ENCODE measurements at places on chromosomes 13 and 19.
A peak's percentile ranks its signal among the peaks of the same experiment; 100 is the strongest.

DNA sequence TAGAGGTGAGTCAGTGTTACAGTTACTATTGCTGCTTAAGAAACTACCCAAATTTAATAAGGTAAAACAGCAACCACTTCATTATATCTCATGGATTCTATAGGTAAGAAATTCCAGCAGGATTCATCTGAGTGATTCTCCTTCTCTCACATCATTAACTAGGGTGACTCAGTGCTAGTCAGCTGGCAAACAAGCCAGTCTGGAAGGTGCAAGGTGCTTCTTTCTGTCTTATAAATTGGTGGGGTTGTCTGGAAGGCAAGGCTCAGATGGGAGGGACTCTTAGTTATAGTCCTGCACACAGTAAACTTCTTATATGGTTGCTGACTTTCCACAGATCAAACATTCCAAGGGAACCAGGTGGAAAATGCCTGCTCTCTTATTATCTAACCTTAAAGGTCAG lies 484.5 kb downstream of the GPC5 start:
- DNase-seq = no peak

- DNase-seq = no peak
These were observed 19.2 kb upstream of the RCBTB1 start for GRCh38 chr13:49604570-49604969.

GRCh38 chr19:27779954-27780353 lies 1433.0 kb downstream of the UQCRFS1 start:
- DNase-seq = no peak

DNA sequence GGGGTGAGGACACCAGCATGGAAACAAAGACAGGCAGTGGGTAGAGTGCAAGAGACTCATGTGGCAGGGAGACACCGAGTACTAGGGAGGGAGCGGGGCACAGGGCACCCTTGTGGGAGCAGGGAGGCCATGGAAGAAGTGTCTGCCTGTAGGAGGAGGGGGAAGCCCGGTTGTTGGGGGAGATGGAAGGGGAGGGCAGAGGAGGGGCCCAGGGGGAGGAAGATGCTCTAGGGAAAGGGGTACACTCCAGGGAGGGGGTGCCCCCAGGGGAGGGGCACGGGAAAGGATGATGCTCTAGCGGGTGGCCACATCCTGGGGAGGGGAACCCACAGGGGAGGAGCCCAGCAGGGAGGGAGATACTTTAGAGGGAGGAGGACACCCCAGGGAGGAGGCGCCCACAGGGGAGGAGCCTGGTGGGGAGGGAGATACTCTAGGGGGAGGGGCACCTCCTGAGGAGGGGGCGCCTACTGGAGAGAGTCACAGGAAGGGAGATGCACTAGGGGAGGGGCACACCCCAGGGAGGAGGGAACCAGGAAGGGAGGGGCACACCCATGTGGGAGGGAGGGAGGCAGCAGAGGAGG lies 24.9 kb downstream of the CPAMD8 start:
- peak; percentile 32 for DNase-seq

- DNase-seq = no peak
These were observed 23.9 kb downstream of the ZDHHC20 start for GRCh38 chr13:21435231-21435630.

- DNase-seq = no peak
These were observed 22.3 kb upstream of the ZBTB7A start for GRCh38 chr19:4088975-4089374.

GRCh38 chr19:48635966-48636858 lies 967 bp downstream of the DBP start:
- no peak for DNase-seq

- DNase-seq = no peak
These were observed 260.0 kb downstream of the FGF14 start for GRCh38 chr13:102141625-102142472.

GRCh38 chr13:82751206-82751605 lies 1131.1 kb downstream of the SLITRK1 start:
- DNase-seq = no peak

DNA sequence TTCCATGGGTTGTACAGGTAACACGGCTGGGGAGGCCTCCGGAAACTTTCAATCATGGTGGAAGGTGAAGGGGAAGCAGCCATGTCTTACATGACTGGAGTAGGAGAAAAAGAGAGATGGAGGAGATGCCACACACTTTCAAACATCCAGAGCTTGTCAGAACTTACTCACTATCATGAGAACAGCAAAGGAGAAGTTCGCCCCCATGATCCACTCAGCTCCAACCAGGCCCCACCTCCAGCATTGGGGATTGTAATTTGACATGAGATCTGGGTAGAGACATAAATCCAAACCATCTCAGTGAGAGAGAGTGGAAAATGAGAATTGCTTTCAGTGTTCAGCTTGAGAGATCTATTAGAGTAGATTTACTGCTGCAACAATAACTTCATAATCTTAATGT lies 210.9 kb downstream of the NDFIP2 start:
- DNase-seq = no peak

GRCh38 chr13:77310579-77311279 lies 16.2 kb downstream of the MYCBP2 start:
- DNase-seq = no peak

DNA sequence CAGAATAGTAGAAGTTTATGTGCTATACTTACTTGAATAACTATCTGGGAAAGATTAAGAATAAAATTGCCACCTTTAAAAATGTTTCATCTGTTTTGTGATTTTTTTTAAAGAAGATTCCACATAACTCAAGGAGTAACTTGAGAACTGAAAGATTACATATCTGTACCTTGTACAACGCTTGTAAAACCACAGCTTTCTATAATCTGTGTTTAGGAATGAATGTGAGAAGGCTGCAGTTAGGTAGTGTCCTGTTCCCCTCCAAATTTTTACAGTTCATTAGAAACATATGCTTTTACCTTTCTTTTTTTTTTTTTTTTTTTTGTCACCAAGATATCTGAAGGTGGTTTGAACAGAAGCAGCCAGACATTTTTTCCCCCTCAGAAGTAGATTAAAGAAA lies 312.8 kb upstream of the GPC6 start:
- no peak for DNase-seq

DNA sequence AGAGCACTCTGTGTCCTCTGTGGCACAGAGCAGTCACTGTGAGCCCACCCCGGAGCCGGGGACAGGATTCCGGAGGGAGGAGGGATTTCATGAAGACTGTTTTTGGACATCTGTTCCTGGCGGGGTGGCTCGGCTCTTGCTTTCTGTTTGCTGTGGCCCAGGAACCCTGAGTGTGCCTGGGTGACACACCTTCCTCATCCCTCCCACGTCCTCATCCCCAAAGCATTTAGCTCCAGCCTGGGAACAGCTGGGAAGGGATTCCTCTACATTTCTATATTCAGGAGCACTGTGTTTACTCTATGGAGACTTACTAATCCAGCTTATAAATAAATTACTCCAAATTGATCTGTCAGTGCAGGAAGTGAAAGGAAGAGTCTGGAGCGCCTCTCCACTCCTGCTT lies 97.8 kb upstream of the UBL3 start:
- DNase-seq = no peak

DNA sequence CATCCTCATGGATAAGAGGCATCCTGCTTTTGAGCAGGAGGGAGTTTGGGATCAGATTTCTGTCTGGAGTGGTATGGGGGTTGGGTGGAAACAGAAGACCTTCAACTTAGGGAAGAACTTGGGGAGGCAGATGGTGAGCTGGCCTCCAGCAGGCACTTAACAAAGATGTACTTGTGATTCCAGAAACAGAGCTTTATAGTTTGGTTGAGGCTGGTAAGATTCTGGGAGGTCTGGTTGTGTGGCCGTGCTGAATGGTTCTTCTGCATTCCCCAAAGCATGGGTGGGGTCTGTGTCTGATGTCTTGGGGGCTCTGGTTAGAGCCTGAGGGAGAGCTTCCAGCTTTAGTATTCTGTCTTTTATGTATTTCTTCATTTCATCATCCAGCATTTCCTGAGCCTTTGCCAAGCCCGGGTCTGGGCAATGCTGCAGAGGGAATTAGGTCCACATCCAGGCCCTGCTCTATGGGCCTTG lies 4.8 kb downstream of the MEGF8 start:
- DNase-seq = no peak

DNA sequence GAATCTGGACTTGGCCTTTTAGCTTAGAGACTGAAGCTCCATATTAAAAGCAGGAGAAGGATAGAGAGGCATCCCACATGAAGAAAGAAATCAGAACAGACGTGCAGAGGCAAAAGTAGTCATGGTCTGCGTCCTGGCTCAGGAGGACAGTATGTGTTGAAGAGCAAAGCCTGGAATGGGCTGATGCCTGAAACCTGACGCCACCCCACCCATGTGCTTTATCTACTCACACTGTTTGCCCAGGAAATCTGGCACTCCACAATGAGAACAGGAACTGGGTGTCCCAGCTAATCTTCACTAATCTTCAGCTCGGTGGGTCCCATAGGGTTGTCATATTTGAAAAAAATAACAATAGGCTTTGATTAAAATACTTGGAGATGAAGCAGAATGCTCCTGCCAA lies 549.0 kb upstream of the GPC6 start:
- no peak for DNase-seq

GRCh38 chr19:31253526-31254179 lies 95.6 kb downstream of the TSHZ3 start:
- no peak for DNase-seq

DNA sequence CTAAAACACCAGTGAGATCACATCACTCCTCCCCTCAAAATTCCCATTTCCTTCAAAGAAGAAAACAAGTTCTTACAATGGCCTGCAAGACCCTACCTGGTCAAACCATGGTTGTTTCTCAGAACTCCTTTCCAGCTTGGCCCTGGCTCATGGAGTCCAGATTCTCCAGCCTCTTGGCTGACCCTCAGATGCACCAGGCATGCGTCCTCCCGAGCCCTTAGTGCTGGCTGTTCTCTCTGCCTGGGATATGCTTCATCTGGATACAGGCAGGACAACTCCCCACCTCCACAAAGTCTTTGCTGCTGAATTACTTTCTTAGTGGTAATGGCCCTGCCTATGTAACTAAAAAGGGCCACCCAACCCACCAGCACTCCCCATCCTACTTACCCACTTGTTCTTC lies 94.3 kb downstream of the MBNL2 start:
- DNase-seq = no peak

DNA sequence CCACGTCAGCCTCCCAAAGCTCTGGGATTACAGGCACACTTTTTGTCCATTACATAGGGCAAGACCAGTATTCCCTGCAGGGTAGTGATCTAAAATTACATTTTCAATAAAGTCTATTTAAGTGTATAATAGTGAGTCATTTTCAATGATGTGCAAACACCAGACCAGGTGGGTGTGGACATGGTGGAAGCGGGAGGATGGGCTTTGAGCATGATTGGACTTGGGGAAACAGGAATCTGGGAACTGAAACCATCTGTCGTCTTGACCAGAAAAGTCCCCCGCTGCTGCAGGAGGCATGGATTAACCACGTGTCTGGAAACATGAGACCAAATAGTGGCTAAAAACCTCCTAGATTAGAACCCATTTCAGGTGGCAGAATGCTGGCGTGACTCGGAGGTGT lies 4.9 kb downstream of the FXYD3 start:
- no peak for DNase-seq

GRCh38 chr19:48654299-48655059 lies 8.5 kb upstream of the CA11 start:
- DNase-seq = no peak

- DNase-seq = peak; percentile 47
These were observed 535 bp downstream of the CDKN2D start for GRCh38 chr19:10568062-10568825.

- DNase-seq = no peak
These were observed 223.0 kb downstream of the DNAJC15 start for GRCh38 chr13:43246382-43246781.

- no peak for DNase-seq
These were observed 254.8 kb downstream of the FGF9 start for GRCh38 chr13:21925720-21926119.

DNA sequence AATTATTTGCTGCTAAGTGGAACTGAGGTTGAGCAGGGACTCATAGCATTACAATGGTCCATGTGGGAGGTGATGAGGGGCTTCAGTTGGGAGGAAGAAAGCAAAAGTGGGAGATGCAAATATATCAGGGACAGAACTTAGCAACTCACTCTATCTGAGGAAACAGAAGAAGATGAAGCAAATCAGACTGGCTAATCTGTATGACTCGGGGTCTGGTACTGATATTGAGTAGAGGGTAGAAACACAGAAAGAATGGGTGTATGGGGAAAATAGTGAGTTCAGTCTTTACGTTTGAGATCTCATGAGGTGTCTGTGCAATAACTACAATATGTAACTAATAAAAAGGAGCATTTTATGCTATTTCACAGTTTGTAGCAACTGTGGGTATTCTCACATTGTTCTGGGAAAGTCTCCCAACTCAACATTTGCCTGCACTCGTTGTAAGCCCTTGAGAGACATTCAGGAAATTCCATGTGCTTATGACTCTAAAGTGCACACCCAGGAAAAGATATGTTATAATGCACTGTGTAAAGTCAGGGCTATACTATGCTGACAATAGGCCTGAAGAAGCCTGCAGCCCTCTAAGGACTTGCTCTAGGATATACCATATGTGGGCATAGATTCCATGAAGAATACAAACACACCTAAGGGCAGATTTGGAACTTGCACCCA lies 183.5 kb downstream of the SPRY2 start:
- DNase-seq = no peak

DNA sequence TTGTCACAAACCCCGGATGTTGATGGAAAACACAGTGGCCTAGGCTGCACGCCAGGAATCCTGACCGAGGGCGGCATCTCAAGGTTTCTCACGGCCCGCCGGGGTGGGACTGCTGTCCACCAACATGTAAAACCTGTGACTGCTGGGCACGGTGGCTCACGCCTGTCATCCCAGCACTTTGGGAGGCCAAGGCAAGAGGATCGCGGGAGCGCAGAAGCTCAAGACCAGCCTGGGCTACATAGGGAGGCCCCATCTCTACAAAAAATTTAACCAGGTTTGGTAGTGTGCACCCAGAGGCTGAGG lies 11.2 kb downstream of the PLIN4 start:
- no peak for DNase-seq

DNA sequence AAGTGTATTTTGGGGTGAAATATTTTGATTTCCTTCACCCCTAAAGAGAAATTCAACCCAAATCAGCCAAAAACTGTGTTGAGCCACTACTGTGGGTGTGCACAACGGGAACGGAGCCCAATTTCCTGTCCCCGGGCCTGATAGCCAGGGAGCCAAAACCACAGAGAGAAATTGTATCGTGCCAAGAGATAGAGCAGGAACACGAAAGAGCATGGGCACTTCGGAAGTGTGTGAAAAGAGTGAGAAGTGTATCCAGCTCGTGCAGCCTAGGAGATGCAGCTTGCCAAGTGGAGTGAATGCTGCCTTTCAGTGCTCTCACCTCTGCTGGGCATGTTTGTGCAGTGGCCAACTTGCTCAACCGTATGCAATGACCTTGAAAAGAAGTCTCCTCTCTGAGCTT lies 19.4 kb upstream of the PLEKHF1 start:
- no peak for DNase-seq

- no peak for DNase-seq
These were observed 780.2 kb upstream of the SLITRK1 start for GRCh38 chr13:84662491-84662890.

DNA sequence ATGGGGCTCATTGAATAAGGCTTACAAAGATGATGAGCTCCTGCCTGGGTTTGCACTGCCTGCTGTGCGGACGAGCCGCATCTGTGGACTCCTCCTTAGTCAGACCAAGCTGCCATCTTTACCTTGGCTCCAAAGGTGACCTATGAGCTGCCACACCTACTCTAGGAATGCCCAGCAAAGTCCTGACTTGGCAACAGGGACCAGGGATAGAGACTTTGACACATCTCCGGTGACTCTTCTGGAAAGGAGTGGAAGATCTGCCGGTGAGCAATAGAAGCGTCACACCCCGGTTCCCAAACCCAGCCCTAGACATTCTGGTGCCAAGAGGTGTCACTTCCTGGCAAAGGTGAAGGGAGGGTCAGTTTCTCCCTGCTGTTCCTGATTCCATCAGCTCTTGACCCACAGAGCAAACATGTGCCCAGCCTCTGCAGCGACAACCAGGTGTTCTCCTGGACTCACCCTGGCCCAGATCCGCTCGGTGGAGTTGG lies 50.2 kb upstream of the GTF3A start:
- DNase-seq = no peak
